Stimulated activated CD4-positive, alpha-beta T cell treated with anti-CD3 and anti-CD28 coated beads, Interleukin-15, amount 100 ng/mL, for 48 hours (primary cell): ENCODE measurements at places on chromosomes 3 and 15.

- DNase-seq = no peak
These were observed 6.9 kb upstream of the CFAP20DC start for GRCh38 chr3:59056706-59057105.

DNA sequence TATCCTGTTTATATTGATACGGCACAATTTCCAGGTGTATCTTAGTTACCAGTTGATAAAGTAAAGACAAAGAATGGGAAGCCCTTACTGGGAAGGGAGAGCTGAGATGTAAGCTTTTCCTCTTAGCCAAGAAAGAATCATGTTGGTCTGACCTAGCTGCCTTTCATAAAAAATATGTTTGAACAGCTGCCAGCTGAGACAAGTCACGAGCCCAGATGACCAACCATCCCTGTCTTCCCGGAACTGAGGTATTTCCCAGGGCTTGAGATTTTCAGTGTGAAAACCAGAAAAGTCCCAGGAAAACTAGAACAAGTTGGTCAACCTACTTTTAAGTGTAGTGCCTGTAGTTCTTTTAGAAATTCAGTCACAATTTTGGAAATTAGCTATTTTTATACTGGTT is 3.6 kb upstream of the MYH15 start:
- no peak for DNase-seq

- DNase-seq = no peak
These were observed 20.4 kb downstream of the RAD18 start for GRCh38 chr3:8942746-8943488.

DNA sequence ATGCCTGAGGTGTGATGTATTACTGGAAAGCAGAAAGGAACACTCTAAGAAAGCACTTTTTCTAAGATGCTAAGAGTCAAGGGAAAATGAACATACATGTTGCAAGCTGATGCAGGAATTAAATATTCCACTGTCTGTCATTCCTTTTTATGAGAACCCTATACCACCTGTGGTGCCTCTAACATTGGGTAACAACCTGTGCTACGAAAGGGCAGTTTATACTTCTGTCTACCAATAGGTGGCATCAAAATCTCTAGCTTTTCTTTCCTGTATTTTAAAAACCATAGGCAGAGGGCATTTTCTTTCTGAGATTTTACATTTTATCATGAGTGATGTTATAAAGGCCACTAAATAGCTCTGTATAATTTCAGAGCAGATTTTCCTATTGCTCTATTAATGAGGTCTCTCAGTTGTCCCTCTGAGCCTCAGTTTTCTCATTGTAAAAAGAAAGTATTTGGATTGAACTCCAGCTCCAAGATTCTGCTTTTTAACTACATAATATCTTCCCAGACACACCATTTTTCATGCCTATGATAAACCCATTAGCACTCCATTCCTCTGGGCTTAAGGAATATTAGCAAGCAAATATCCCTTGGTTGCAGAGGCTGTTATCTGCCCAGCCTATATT is 3.5 kb upstream of the CPNE4 start:
- DNase-seq = no peak

- no peak for DNase-seq
These were observed 17.3 kb upstream of the HGD start for GRCh38 chr3:120699333-120699732.

- no peak for DNase-seq
These were observed 241.1 kb upstream of the ICE2 start for GRCh38 chr15:60720086-60720485.

DNA sequence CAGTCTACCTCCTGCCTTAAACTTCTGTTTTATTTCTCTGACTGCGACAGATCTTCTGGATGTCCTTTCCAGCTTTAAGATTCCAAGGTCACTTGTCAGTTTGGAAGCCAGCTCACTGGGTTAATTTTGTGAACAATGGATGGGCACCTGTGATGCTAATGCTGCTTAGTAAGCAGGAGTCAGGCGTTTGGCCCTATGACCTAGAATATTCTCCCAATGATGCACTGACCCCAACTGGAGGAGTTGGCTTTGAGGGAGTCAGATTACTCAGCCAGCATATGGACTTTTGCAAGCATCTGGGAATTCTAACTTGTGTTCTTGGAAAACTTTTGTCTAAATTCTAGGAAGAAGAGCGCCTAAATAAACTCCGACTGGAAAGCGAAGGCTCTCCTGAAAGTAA is 28.1 kb downstream of the HACD3 start:
- no peak for DNase-seq

DNA sequence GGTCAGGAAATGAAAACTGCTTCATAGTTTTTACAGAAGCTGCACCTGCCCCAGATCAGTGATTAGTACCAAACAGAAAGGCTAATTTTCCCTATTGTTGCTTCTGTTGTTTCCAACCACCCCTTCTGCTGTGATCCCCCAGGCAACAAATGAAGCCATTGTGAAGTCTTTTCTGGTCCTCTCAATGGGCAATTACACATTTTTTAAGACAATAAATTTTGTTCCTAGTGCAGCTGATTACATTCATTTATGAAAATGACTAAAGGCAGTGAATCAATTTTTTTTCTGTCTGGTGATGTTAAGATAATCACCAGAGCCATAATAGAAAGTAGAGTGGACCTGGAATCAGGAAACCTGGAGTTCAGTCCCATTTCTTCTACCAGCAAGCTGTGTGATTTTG is 32.7 kb downstream of the GLDN start:
- DNase-seq = no peak

DNA sequence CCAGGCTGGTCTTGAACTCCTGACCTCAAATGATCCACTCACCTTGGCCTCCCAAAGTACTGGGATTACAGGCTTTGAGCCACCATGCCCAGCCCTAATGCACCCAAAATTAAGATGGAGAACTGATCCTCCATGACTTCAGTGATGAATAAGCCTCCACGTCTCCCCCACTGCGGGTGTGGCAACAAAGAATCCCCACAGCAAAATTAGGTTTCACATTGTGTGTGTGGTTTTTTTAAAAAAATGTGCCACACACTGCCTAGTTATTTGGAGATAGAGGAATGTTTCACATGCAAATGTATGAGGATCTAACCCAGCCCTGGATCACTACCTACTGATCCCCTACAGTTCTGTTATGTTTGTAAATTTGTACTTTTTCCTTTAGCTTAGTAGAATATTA is 17.3 kb downstream of the HDAC11 start:
- DNase-seq = no peak

- no peak for DNase-seq
These were observed 112.9 kb downstream of the CORO2B start for GRCh38 chr15:68691705-68692104.

DNA sequence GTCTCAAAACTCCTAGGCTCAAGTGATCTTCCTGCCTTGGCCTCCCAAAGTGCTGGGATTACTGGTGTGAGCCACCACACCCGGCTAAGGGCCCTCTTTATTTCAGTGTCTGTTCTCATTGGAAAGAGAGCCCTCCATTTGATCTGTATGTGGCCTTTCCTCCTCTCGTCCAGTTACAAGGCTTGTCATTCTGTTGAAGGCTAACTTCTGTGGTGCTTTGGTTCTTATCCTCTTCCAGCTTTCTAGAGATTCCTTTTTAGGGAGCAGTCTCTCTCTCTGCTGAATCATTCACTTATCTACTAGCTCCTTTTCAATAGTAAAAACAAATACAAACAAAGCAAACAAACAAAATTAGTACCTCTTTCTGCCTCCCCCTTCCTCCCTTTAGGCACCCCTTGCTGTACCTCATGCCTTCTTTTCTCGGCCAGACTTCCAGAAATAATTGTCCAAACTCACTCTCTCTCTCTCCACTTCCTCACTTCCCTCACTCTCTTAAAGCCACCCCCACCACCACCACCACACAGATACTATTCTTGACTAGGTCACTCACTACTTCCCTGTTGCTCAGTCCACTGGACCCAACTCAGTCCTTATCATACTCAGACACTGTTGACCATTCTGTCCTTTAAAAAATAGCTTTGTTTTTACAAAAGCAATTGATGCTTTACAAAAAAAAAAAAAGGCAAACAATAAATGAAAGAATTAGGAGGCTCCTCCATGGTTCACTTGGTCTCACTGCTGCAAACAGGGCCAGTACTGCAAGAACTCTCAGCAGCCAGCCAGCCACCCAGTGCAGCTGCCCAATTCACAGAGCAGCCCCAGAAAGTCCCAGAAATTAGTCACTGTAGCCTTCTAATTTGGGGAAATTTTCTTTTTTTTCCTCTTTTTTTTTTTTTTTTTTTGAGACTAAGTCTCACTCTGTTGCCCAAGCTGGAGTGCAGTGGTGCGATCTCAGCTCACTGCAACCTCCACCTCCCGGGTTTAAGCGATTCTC is 31.7 kb upstream of the RAB11A start:
- no peak for DNase-seq

DNA sequence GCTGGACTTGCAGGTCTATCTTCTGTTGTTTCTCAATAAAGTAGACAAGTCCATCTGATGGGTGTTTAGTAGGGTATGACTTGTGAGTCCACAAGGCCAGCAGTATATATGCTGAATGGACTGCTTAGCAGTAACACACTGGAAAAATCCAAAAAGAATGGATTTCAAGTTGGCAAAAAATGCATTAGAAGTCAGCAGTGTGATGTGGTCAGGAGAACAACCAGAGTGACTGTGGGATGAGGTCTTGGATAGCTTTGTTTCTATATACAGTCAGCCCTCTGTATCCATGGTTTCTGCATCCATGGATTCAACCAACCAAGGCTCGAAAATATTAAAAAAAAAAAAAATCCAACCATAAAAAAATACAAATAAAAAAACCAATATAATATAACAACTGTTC is 55.8 kb downstream of the LPP start:
- no peak for DNase-seq

DNA sequence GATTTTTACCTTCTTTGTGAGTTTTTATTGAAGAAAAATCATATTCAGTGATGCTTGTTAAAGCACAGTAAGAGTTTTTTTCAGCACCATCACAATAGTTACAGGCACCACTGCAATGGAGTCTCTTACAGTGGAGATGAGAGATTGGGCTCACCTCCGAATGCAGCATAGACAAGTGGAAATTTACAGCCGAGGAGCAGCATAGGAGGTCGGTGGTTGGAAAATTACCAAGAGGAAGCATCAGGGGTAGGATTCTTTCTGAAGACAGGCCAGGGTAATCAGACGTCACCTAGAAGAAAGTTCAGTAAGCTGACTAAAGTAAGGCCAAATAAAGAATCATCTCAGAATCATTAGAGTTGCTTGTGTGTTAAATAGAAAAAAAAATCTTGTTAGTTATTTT is 491.6 kb downstream of the RBMS3 start:
- no peak for DNase-seq

GRCh38 chr3:75192146-75192616 is 471.9 kb upstream of the FRG2C start:
- DNase-seq = peak; percentile 10

DNA sequence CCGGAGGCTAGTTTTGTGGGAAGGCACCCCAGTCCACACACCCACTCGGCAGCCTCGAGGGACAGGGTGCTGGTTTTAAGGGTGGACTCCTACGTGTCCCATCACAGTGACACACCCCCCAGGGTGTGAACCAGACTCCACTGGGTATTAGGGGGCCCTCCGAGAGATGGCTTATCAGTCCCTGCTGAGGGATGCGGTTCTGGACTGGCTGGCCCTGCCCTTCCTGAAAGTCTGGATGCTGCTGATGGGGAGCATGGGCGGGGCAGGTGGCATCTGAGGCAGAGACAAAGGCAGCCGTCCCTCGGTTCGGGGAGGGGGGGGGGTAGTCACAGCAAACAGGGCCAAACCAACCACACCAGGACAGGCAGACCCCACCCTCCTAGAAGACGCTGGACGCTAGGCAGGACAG is 939 bp upstream of the ULK3 start:
- no peak for DNase-seq

DNA sequence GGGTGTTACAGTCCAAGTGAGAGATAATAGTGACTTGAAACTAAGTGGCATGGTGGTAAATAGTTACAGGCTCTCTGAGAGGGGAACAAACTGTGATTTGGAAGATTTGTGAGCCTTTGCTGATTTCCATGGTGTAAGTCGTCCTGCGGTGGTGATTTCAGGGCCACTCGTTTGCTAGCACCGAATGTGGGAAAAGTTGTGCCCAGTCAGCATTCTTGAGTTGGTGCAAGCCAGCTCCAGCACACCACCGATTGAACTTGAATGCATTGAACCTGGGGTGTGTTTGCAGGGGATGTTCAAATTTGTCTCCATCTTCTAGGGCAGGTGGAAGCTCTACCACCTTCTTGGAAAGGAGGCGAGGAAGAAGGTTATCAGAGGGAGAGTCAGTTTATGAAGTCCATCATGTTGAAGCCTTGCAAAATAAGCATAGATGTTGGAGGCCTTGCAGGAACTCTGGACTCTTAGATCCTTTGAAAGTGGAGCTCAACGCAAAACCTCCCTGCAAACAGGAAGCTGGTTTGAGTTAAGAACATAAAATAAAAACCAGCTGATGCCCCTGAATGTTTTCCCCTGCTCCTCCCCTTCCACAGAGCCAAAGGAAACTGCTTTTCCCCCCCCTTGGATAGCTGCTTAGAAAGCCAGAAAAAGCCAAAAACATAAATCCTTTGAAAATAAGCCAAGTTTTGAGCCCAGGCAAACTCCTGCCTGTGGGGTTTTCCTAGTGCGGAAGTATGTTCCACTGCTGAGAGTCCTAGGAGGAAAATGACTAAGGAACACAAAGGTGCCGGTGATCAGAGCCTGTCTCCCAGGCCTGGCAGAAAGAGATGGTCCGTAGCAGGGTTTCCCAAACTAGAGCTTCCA is 21.9 kb downstream of the MAPKBP1 start:
- DNase-seq = no peak

- DNase-seq = no peak
These were observed 140.4 kb downstream of the ANO10 start for GRCh38 chr3:43481375-43481774.

GRCh38 chr3:45048244-45048643 is 22.1 kb downstream of the CLEC3B start:
- DNase-seq = no peak

DNA sequence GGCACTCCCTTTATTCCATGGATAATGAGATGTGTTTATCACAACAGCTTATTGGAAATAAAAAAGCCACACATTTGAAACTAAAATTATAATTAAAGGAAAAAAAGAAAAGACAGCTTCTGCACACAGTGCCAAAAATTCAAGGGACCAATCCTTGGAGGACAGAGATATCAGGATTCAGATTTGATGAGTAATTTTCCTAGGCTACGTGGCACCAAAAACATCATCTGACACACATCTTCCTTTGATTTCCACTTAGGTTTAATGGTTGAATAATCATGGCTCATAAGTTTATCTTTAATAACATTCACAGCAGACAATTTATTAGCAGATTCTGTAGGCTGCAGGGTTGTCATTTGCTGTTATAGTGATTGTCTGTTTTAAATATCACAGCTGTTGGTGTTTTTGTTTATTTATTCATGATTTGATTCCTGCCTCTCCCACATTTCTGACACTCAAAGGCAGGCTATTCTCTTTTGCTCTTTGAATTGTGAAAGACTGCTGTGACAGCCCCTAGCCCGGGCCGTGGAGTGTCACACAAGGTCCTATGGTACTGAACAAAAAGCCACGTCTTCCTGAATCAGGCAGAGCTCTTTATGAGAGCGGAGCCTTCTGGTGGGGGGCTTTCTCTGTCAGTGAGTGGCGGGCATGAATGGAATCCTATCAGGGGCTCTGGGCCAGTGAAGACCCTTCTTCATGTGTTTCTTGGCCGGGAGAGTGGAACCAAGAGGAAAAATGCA is 708.5 kb downstream of the SQOR start:
- DNase-seq = no peak

- DNase-seq = no peak
These were observed 116.7 kb downstream of the LIPC start for GRCh38 chr15:58548308-58549012.

GRCh38 chr3:153670577-153670976 is 450.6 kb upstream of the ARHGEF26 start:
- no peak for DNase-seq

- DNase-seq = no peak
These were observed 55.2 kb downstream of the IQSEC1 start for GRCh38 chr3:13018043-13018451.
